T-helper 17 cell (primary cell): ENCODE measurements at places on chromosomes 12 and 14.

DNA sequence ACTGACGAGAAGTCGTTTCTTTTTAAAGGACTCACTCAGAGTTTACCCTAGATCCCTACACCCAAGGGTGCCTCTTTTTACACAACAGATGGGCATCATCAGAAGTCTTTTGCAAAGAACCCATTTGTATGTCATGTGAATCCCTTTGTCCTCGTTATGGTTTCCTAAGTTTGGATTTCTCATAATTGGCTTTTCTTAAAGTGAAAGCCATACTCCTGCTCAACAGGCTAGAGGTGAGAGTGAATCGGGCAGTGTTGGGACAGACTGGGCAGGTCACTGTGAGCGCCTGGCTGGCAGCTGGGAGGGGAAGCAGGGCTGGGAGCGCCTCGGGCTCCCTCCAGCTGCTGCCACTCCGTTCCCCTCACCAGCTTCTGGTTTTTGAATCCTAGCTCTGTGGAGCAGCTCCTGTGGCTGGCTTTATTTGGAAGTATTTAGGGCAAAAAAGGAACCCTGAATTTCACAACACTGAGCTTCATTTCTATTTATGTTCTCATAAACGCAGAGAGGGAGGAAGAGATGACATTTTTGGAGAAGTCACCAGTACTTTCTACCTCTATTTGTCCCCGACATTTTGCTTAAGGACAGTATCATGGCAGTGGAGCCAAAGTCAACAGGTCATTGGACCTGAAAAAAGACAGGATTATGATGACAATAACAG is 63.8 kb upstream of the ACTN1 start:
- DNase-seq, result no peak

- DNase-seq, result no peak
These were observed 1.4 kb downstream of the RFC5 start for GRCh38 chr12:118017926-118018325.

DNA sequence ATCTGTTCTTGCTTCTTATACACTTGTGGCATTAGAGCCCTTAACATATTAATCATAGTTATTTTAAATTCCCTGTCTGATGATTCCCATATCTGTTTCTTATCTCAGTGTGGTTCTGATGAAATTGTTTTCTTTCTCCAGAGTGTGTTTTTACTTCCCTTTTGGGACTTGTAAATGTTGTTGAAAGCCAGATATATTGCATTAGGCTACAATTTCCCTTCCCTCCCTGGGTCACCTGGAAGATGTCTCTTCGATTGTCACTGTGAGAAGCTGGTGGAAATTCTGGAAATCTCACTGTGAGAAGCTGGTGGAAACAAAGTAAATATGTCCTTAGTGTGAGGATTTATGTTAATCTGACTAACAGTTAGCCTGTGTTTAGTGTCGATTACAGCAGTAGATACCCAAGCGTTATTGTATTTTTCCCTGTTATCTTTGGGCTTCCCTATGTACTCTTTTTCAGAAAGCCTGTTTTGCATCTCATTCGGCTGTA is 717.3 kb downstream of the TRHDE start:
- no peak for DNase-seq

GRCh38 chr12:64670919-64671639 is 60.8 kb downstream of the RASSF3 start:
- DNase-seq, result no peak

DNA sequence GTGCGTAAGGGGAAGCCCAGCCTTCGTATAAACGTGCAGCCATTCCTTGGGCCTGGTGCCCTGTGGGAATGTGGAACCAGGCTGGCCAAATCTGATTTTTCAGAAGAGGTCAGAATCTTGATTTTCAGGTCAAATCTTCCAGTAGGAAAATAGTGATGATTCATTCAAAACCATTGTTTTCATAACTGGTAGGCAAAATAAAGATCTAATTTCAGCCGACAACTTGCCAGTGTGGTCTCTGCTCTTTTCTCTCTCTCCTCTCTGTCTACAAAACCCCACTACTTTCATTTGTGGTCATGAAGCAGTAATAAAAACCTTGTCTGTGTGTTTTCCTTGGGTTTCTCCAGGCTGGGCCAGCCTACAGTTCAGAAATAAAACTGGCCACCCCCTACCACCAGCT is 135.1 kb downstream of the RBM19 start:
- DNase-seq, result no peak

DNA sequence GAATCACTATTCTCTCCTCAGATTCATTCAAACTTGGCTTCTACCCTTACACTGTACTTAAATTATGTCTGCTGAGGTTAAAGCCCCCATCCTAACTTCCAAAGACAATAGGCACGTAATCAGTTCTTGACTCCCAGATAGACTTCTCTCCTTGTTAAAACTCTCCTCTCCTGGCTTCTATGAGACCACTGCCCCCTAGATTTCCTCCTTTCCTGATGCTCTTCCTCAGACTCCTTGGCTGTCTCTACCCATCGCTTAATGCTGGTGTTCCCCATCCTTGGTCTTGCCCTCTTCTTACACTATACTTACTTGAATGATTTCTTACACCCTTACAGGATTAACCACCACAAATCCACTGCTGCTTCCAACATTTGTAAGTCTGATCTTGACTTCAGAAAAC is 32.8 kb downstream of the TC2N start:
- no peak for DNase-seq

GRCh38 chr12:128178565-128178964 is 88.4 kb upstream of the TMEM132C start:
- no peak for DNase-seq

- DNase-seq, result peak; percentile 34
These were observed 1133.3 kb downstream of the BCL11B start for GRCh38 chr14:98138666-98139065.

GRCh38 chr12:108218921-108219320 is 89.8 kb downstream of the WSCD2 start:
- no peak for DNase-seq

GRCh38 chr14:54881235-54881760 is 21.3 kb downstream of the GCH1 start:
- no peak for DNase-seq

DNA sequence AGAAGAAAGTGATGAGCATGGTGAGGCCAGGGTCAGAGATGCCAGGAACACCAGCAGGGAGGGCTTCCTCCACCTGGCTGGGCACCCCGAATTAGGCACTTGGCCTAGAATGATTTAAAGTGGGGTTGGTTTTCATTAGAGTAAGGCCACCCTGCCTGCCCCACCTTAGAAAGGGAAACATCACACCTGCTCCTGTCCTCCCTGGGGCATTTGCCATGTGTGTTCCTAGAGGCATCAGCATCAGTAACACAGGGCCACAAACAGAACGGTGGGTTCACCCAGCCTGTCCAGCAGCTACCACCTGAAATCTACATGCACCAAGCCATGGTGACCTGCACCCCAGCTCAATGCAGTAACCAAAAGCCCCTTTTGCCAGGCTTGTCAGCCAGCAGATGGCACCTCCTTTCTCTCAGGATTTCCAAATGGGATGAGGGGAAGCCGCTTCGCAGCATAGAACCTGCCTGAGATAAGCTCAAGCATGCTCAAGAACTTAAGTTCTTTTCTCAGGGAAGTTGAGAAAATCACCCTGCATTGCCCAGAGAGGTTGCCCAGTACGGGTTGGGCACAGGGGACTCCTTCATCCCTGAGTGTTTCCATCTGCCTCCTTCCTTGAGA is 338.8 kb downstream of the DPF3 start:
- DNase-seq, result no peak

DNA sequence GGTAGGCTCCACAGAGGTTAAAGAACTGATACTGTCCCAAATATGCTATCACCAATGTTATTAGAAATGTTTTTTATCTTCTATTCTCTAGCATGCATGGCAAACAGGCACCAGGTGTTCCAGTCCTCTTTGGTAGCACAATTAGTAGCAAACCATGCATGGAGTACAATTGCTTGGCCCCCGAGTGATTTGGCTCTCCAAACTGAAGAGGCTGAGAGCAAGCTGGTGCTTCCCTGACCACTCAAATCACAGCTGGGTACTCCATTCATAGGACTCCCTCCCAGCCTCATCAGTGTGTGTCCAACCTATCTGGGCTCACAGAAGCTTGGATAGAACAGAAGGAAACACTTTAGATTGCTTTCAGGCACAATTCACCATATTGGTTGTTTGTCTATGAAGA is 93.4 kb downstream of the DIO2 start:
- DNase-seq, result no peak

GRCh38 chr14:91282954-91283645 is 38.6 kb upstream of the GPR68 start:
- DNase-seq, result no peak

DNA sequence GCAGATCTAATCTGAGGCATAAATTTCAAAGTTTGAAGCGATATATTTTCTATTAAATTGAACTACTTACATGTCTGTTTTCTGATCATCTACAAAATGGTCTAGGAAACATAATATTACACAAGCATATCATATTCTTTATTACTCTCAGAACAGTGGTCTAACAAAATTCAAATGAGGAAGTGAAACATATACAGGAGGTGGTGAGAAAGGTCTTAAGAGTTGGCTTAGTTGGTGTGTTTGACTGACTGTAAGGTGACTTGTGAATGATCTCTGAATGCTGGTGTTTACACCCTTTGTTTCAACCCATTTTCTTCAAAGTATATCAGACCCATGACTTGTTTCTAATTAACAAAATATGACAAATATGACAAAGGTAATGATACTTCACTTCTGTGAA is 1156.8 kb downstream of the SLC16A7 start:
- DNase-seq, result no peak

GRCh38 chr12:98646294-98647090 is 1.4 kb downstream of the APAF1 start:
- no peak for DNase-seq

GRCh38 chr14:54715239-54715638 is 148.3 kb downstream of the SAMD4A start:
- DNase-seq, result no peak

GRCh38 chr12:102407776-102408486 is 72.4 kb downstream of the IGF1 start:
- no peak for DNase-seq

- DNase-seq, result peak; percentile 50
These were observed at the start of gene CAPS2 for GRCh38 chr12:75329918-75330826. CAPS2 (minus strand) TSS chr12:75330324; CDS start chr12:75326498, 3,826 bp downstream.

DNA sequence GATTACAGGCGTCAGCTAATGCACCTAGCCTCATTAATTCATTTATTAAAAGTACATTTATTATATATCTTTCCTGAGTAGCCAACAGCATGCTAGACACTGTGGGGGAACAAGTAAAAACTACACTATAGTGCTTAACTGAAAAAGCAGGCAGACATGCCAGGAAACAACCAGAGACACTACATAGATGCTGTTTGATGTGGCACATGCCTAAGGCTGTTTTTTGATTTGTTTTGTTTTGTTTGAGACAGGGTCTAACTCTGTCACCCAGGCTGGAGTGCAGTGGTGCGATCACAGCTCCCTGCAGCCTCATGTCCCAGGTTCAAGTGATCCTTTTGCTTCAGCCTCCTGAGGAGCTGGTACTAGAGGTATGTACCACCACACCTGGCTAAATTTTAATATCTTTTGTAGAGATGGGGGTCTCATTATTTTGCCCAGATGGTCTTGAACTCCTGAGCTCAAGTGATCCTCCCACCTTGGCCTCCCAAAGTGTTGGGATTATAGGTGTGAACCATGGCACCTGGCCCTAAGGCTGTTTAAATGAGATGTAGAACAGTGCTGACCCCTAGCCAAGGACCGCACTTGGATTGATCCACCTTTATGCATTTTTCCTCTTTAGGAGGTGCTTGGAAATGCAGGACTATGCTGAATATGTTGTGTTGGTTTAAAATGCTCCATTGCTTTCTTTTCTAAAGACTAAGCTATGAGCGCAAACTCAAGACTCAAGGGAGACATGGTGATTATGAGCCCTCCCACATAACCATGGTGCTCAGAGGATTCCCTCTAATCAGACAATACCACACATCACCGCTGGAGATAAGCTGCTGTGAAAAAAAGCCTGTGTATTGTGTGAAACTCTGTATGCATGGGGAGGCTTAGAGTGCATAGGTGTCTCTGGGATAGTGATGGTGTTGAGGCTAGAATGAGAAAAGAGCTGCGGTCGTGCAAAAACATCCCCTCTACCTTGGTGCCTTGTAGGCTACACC is 10.5 kb upstream of the C14orf93 start:
- DNase-seq, result no peak

DNA sequence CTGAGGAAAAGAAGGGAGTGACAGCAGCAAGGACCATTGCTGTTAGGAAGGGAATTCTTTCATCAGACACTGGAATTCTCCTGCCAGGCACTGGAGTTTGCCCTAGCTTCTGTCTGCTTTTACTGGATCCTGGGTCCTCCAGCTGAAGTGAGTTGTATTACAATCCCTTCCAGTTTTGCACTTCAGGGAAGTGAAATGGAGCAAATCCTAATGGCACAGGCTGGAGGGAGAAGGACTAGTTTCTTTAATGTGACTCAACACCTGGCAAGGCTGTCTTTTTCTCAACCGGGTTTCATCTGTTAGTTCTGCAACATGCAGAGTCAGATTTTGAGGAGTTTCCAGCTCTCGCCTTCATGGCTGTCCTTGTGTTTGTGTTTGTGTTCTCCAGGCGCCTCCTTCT is 45.8 kb downstream of the ETV6 start:
- no peak for DNase-seq

DNA sequence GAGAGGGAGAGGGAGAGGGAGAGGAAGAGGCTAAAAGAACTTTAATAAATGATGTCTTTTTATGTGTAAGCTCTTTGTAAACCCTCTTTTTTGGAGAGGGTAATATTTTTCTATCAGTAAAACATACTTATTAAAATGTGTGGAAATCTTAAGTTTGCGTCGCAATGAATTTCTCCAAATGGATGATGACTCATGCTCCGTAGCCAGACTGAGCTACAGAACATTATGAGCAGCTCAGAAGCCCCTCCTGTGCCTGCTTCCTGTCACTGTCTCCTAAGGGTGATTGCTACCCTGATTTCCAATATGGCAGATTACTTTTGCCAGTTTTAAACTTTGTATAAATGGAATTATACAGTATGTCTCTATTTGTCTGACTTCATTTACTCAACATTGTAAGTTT is 13.0 kb upstream of the PYGL start:
- no peak for DNase-seq

GRCh38 chr14:80927083-80927989 is 14.2 kb downstream of the CEP128 start:
- no peak for DNase-seq

GRCh38 chr12:31029916-31030562 is 43.6 kb upstream of the DDX11 start:
- no peak for DNase-seq

- DNase-seq, result no peak
These were observed 2.2 kb downstream of the SCARB1 start for GRCh38 chr12:124861492-124861891.

DNA sequence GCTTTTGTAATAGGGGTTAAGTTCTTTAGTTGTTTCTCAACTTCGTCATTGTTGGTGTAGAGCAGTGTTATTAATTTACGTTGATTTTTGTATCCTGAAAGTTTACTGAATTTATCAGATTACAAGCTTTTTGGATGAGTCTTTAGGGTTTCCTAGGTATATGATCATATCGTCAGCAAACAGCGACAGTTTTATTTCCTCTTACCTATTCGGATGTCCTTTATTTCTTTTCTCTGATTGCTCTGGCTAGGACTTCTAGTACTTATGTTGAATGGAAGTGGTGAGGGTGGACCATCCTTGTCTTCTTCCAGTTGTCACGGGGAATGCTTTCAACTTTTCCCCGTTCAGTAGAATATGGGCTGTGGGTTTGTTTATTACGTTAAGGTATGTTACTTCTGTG is 37.8 kb downstream of the AEBP2 start:
- no peak for DNase-seq
